ENCODE measurements at places on chromosomes 4 and X.

- DNase-seq, result no peak
These were observed 111.6 kb downstream of the MAGEB17 start for GRCh38 chrX:16278927-16279326.

DNA sequence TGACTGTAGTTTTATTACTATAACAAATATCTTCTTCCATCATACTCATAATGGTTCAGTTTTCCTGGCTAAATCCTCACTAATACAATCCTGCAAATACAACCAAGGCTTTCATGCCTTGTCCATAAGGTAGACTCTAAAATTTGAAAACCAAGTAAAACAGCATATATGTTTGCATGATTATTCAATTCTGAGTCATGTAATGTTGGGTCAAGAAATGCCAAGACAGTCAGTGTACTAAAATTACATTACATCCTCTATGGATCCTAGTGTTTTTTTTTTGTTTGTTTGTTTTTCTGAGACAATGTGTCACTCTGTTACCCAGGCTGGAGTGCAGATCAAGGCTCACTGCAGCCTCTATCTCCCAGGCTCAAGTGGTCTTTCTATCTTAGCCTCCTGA, 38.6 kb upstream of the TEX13D start:
- DNase-seq, result no peak

DNA sequence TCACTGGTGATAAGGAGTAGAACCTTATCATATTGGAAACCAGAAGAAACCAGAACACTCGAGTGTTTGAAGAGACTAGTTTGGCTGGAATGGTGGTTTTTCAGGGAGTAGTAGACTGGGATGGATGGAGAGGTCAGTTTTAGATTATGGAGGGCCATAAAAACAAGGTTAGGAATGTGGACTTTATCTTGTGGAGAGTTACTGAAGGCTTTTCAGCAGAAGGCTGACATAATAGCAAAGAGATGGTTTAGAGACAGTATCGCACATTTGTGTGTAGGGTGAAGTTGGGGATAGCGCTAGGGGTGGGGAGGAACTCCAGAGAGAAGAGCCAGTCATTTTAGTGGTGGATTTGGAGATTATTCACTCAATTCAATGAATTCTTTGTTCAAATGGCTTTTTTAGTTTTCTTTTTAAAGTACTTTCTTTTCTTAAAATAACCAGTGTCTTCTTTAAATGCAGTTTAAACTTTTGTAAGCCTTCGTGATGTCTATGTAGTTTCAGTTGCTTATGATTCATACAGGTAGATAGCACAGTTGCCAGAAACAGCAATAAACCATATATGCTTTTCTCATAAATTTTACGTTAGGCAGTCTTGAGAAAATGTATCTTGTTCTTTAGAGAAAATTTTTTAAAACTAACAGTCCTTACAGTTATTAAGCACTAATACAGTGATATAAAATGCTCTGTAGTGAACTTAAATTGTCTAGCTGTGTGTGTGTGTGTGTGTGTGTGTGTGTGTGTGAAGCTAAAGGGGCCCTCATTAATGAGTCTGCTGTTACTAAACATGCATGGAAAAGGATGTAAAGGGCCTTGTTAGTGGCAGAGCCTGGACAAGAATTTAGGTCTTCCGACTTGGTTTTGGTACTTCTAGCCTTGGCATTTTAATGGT, 3.8 kb downstream of the ARHGAP10 start:
- no peak for DNase-seq

DNA sequence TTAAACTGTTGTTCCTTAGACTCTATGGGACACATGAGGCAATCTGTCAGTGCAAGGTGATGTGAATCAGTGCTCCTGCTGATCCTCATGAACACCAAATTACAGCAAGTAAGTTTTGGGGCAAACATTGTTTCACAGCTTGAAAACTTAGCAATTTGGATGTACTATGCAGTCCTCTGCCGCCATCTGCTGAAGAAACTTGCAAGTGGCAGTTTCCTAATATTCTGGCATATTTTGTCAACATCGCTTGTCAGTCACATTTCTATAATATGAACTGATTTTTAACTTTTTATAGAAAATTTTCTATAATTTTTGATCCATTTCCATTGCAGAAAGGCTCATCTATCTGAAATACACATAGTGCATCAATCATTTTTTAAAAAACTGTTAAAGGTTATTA, 56.3 kb downstream of the ZAR1 start:
- DNase-seq, result no peak

DNA sequence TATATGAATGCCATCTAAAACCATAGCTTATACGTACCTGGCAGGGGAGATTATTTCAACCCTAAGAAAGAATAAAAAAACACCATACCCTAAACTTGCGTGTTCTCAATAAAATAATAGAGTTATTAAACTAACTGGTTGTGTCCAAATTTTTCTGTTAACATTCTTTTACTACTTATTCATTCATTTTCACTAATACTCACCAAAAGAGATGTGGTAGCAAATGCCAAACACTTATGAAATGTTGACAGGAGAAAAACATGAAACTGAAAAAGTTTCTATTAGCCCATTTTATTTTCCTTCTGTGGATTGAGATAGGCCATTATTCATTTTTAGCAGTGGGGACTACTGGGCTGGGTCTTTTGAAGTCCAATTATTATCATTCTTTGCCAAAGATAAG, 102.0 kb downstream of the TSPAN5 start:
- DNase-seq, result no peak

GRCh38 chr4:81369886-81370285, 101.8 kb downstream of the RASGEF1B start:
- no peak for DNase-seq

- DNase-seq, result no peak
These were observed 43.3 kb upstream of the PDGFC start for GRCh38 chr4:157014621-157015591.

DNA sequence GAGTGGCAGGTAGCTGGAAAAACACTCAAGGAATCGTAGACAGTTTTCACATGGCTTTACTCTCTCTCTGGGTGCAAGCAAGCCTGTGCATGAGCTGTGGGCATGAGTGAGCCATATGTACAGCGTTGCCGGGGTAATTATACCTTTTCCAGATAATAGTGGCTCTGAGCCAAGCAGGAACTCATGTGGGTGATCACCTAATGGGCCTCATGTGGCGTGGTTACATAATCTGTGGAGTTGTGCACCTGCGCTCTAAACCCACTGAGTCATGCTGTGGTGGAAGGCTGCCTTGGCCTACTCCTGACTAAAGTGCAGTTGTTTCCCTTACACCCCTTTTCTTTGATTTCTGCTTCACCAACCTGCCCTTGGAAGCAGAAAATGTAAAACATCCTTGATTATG, 1564.5 kb upstream of the PCDH10 start:
- no peak for DNase-seq

DNA sequence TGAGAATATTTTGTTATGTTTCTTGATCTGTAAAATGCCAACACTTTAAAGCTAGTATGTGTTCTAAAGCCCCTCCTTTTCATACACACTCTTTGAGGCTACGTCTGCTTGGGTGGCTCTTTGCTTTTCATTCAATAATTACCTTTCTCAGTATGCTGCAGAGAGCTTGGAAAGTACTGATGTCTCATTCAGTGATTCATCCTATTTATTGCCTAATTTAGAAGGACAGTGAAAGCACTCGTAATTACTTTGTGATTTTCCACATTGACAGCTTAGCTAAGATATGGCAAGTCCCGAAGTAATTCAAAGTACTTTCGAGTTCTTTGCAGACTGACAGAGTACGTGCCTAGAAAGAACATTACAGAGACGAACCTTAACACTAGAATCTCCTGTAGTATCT, 57.2 kb downstream of the BMP15 start:
- no peak for DNase-seq

All from left hindlimb (tissue), 1 donor.